ENCODE measurements at places on chromosomes 11 and 22.

DNA sequence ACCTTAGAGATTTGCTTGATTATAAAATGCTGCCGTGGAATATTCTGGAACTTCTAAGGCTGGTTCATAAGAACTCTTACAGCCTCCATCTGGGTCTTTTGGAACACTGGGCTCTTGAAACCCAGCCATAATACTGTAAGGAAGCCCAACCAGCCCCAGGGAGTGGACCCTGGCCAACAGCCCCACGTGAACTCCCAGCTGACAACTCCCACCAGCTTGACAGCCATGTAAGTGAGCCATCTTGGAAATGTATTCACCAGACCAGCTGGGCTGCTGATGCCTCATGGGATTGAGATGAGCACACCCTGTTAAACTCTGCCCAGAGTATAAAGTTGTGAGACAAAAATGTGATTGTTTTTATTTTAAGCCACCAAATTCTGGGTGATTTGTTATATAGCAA, 378.7 kb upstream of the RAG2 start:
- no peak for DNase-seq

DNA sequence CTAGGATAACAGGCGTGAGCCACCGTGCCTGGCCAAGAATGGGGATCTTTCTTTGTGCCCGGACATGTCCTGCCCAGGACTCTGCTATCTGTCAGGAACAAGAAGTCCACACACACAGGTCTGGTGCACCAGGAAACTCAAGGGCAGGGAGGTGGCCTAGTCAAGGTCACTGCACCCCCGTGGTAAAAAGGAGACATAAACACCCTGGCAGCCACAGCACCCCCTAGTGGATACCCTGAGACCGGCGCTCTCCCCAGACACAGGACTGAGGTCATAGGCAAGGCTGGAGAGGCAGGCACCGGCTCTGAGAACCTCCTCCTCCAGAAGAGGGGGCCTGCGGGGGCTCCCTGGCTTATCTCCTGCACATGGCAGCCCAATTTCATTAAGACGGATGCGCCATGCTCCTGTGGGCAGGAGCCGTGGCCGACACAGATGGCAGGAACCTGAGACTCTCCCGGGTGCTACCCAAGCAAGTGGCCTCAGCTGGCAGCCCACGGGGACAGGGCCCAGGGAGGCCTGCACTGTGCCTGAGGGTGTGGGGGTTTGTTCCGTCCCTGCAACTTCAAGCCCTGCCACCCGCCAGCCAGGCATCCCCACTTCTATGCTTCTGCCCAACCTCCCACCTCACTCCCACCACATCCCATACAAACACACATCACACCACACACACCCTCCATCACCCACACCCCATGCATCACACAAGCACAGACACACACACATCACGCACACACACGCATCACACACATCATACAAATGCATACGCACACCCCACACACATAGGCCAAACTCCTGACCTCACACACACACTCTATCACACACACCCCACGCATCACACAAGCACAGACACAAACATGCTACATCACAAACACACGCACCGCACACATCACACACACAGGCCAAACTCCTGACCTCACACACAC, 19.6 kb downstream of the MACROD1 start:
- peak; percentile 29 for DNase-seq

DNA sequence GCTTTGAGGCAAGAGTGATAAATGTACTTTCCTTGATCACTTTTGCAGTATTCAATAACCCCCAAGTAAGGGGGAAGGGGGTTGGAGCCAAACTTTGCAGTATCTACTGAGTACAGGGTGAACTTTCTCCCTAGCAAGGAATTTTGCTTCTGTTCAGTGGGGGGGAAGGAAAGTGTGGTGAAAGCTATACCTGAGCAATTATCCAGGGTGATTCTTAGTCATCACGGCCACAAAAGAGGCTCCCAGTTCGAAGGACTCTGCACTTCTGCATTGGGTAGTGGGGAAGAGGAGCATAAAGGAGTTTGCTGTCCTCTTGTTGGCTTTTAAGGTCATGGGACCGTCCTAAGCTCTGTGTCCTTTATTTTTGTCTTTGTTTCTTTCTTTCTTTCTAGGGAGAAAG, 346.5 kb upstream of the SYN3 start:
- no peak for DNase-seq

- DNase-seq = no peak
Measured at GRCh38 chr11:80167766-80168165, 726.9 kb upstream of the TENM4 start.

GRCh38 chr11:117715801-117716200, 81.2 kb downstream of the DSCAML1 start:
- no peak for DNase-seq

GRCh38 chr22:38262051-38262795, 10.6 kb downstream of the TMEM184B start:
- no peak for DNase-seq
